DND-41 (cell line): ENCODE measurements at places on chromosomes 5 and 9.

GRCh38 chr5:26757941-26758340, 280.4 kb downstream of the CDH9 start:
- DNase-seq, result no peak

DNA sequence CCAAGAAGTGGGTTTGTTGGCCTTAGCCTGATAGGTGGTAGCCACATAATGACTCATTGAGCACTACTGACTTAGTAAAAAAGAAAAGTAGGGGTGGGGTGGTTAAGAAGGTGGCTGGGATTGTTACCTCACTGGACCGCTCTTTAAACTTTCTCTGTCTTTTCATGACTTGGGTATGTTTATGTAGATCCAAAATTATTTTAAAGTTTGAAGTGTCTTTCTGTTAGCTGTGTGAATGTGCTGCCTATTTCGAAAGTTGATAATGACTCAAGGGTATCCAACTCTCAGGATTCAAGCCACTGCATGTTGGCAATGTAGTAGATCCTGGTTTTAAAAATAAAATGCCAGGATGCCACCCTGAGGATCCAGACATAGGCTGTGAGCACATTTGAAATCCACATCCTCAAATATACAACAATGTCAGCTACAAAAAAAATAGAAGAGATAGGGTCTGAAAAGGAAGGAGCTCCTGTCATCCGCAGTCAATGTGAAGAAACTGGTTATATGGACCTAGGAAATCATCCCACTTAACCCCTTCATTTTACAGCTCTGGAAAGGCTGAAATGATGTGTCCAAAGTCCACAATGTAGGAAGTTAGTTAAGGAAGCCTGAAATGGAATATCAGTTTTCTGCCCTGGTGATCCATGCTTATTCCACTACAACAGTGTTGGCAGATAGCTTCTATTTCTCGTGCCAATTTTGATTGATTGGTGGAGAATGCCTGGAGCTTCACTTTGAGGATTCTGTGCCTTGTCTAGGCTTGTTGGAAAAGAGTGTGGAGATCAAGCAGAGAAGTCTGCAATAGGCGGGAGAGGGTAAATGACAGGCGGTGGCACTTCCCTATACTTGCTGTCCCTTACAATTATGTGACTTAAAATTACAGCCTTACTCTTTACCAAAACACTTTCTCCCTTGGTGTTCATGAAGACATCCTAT, 23.4 kb downstream of the ZNF462 start:
- no peak for DNase-seq

DNA sequence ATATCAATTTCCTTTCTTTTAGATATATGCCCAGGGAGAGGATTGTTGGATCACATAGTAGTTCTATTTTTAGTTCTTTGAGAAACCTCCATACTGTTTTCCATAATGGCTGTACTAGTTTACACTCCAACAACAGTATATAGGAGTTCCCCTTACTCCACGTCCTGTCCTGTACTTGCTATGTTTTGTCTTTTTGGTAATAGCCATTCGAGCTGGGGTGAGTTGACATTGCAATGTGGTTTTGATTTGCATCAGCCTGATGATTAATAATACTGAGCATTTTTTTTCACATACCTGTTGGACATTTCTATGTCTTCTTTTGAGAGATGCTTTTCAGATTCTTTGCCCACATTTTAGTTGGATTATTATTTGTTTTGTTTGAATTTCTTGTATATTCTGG, 445.9 kb downstream of the NTRK2 start:
- no peak for DNase-seq

GRCh38 chr5:125597338-125597737, 825.9 kb upstream of the GRAMD2B start:
- DNase-seq, result no peak

GRCh38 chr9:83219154-83219923, 156.4 kb upstream of the RASEF start:
- no peak for DNase-seq

DNA sequence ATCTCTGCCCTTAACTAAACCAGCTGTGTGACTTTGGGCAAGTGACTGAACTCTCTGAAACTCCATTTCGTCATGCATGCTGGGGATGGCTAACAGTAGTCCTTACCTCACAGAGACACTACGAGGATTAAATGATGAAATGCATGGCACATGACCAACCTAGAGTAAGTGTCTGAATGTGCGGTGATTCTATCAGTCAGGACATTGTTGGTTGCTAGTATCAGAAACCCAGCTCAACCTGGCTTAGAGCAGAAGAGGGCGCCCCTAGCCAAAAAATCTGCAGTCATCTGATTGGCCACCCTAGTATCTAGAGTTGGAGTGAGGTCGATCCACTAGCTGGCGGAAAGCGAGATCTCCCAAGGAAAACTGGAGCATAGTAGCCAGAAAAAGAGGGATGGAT, 25.2 kb downstream of the NEURL1B start:
- DNase-seq, result no peak

- no peak for DNase-seq
These were observed 33.8 kb downstream of the HTR1A start for GRCh38 chr5:63928451-63928850.

DNA sequence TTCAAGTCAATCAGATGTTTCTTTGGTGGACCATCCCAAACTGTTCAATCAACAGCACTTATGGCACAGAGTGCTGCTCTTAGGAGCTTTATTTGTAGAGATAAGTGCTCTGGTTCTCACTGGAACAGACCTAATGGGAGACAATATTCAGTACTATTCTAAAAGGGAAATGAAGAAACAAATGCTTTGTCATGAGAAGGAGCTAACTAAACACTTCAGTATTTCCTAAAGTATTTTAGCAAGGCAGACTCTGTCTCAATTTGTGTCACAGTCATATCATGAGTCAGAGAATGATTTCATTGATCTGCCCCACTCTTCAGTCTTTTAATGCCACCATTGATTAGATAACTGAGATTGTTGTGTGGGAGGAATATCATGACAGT, 175.3 kb downstream of the SLF1 start:
- DNase-seq, result no peak

DNA sequence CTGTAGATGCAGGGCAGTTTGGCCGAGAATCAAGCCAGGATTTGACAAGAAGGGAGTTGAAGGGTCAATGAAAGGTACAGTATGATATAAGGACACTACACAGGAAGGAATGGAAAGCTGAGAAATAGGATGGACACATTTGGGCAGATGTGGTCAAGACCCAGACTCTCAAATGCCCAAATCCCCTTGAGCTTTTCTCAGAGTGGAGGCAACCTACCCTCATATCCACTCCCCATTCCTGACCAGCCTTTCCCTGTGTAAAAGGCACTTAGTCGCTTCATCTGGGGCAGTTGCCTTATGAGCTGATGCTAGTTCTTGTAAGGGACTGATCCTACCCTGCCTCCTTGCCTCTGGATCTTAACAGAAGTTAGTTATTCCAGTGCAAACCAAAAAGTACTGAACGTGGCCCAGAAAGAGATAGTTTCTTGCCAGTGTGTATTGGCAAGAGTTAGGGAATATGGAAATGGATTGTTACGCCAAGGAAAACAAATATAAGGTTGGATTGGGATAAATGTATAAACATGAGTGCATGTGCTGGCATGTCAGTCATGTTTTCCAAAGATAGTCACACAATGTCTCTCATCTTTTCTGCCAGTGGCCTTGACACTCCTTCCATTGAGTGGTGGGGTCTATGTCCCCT, 4.1 kb upstream of the MCCC2 start:
- DNase-seq, result no peak

DNA sequence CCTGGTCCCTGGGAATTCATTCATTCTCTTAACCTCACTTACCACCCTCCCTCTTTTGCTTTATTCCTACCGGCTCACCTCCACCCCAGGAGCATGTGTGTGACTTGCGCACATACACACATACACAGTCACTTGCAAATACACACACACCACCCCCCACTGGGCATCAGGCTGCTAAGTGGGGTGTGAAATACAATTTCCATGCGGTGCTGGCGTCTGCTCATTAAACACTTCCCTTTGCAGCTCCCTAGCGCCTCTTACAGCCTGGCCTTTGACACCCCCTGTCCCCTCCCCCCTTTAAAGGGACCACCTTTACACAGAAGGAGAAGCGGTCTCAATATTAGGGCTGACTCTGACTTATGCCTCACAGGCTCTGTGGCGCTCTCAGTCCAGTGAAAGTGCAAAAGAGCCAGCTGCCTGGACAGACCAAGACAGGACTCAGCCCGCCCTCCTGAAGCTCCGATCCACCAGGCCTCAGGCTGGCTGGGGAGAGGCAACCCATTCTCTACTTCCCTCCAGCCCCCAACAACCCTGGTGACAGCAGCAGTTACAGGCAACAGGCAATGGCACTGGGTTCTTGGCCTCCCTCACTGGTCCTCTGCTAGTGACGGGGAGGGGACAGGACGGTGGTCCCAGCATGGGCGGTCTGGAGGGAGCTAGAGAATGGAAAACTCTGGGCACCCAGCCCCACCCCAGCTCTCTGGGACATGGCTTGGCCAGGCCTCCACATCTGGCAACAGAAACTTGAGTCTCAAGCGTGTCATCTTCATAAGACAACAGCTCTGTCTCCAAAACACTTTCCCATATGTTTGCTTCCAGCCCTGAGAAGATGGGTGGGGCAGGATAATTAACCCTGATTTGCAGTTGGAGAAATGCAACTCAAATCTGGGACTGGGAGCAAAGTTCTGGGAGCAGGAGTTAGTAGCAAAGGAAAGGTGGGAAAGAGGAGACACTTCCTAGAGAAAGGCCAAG, 12.0 kb downstream of the ENHO start:
- no peak for DNase-seq

- no peak for DNase-seq
These were observed 17.4 kb downstream of the ELOVL7 start for GRCh38 chr5:60826653-60827052.

- no peak for DNase-seq
These were observed 49.2 kb downstream of the KIAA1958 start for GRCh38 chr9:112535811-112536210.
